Muscle of leg (tissue), 16 donors: ENCODE measurements at places on chromosomes 6 and 20. TPM values are rescaled to one million over a fixed set of nuclear protein-coding genes. Genes with fewer than 3 reads are reported as not detected.

SOD2 gene
- polyA plus RNA-seq = 73.9 TPM

COL9A3 gene
- 14.2 TPM for polyA plus RNA-seq

- DNase-seq = no peak
These were observed 124.1 kb downstream of the FOXA2 start for GRCh38 chr20:22460231-22460630.

DNA sequence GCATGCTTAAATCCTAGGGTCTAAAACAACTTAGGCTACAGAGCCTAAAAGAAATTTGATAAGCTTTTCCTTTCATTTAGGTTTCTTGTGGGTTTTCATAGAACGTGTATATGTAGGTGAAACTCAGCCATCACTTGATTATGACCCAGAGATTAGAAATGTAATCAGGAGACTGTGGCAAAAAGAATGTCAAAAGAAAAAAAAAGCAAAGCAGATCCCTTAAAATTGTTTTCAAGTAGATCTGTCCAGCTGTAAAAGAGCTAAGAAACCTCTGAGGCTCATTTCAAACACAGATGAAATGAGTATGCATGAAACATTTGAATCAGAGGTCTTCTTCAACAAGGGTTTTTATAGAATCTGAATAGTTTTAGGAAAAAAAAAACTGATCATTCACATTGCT lies 341.3 kb upstream of the PRDM1 start:
- no peak for DNase-seq

DNA sequence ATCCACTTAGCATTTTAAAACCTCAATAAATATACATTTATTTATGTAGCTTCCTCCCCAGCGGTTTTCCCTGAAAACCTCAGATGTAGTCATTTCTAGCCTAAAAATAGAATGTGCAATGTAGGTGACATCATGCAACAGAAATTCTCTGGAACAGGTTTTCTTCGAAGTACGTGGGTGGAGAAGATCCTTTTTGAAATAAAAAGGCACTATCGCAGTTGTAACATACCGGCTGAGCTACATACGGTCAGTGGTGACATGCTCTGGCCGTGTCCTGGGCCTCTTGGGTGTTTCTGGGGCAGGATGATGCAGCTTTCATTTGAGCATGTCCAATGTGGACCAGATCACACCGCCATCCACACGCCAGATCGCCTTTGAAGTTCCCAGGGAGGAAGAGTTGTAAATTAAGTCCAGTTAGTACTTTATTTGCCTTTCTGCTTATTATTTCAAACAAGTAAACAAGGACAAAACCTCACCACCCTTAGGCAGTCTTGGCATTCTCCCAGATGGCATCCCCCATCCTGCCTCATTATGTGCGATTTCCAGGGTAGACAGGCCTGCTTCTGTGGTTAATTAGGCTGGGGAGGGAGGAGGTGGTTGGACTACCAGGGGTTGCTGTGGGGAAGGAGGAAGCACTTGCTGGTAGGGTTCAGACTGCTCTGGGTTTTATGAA lies 109.5 kb upstream of the CLDN20 start:
- DNase-seq = peak; percentile 90

GRCh38 chr20:19823971-19824370 lies 65.9 kb downstream of the RIN2 start:
- DNase-seq = peak; percentile 53

- DNase-seq = no peak
These were observed 30.7 kb downstream of the HMGN3 start for GRCh38 chr6:79203753-79204253.

GRCh38 chr20:10524643-10525042 lies 89.5 kb downstream of the SLX4IP start:
- DNase-seq = no peak

GRCh38 chr20:44942264-44942973 lies 17.8 kb downstream of the TOMM34 start:
- no peak for DNase-seq

DNA sequence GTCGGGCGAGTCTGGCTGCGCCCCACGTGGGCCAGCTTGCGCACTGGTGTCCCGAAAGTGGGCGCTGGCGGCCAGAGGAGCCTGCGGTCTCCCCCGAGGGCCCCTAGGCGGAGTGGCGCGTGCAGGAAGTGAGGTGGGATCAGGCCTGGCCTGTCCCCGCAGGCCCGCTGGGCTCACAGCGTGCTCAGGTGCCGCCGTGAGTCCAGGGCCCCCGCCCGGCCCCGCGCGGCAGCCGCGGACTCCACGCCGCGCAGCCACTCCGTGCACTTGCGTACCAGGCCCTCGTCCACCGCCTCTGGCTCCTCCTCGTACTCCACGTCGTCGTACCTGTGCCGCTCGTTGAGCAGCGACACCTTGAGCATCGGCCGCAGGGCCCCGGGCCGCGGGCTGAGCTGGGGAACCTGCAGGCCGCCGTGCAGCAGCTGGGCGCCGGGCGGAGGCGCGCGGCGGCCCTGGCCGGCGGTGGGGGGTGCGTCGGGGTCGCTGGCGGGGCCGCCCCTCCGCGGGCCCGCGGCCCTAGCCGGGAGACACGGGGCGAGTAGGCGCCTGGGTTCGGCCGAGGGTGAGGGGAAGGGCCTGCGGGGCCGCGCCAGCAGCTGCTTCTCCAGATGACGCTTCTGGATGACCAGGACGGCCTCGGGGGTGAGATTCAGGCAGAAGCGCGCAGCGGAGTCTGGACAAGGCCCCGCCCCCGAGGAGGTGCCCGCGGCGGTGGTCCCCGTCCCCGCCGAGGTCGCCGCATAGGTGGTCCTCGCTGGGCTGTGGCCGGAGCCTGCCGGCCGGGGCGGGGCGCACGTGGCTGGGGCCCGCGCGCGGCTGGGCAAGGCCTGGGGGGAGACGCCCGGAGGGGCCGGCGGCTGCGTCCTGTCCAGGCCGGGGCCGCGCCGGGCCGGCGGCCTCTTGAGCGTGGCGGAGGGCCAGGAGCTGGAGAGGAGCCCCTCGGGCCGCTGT lies 835 bp downstream of the PRR18 start:
- peak; percentile 42 for DNase-seq

- no peak for DNase-seq
These were observed 43.0 kb upstream of the NELFCD start for GRCh38 chr20:58938078-58938477.

DNA sequence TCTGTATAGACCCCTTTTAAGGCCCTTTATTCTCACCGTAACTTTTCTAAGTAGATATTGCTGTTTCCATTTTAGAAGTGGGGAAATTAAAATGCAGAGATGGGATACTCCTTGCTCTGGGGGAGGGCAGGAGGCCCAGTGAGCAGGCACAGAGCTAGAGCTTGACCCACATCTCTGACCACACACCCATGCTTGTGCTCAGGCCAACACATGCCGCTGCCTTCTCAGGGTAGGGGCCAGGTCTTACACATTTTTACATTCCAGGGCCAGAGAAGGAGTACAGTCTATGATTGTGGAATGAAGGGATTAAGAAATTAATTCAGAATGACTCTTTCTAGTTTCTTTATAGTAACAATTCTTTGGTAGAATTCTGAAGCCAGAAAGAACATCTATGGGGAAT lies 104.8 kb downstream of the SOBP start:
- DNase-seq = no peak

GRCh38 chr6:158910484-158911440 lies 89.2 kb downstream of the RSPH3 start:
- DNase-seq = no peak

GRCh38 chr6:82492134-82492533 lies 128.5 kb downstream of the TPBG start:
- DNase-seq = no peak

DNA sequence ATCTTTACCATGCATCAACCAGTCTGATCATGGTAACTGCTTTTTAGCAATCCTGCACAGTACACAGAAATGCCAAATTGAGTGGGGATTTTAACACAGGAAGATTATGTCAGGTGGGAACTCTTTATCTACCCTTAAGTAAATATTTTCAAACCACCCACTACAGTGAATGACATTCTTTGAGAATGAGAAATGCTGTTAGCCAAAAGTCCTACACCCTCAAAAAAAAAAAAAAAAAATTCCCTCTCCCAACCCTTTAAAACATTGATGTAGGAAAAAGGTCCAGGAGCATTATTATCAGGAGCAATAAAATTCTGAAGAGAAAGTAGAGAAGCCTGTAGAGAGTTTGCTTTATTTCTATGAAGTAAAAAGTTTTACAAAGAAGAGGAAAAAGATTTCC lies 307.2 kb upstream of the THEMIS start:
- DNase-seq = no peak

GRCh38 chr20:53900380-53900999 lies 169.9 kb downstream of the BCAS1 start:
- DNase-seq = peak; percentile 95

DNA sequence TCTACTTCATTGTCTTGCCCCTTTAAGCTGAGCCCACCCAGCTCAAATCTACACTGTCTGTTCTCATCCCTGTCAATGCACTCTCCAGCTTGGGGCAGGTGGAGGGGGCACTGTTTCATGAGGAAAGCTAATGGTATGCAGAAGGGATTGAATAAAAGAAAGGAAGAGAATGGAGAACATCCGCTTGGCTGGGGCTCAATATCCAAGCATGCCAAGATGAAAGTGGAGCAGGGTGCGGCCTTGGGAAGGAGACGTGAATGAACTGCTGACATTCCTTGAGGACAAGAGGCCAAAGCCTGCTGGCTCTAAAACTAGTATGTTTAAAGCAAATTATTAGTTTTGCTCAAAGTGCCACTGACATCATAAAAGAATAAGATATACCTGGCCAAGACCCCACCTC lies 24.2 kb downstream of the AKAP12 start:
- DNase-seq = peak; percentile 86

- peak; percentile 28 for DNase-seq
These were observed 6.9 kb downstream of the HLA-DPB1 start for GRCh38 chr6:33082702-33083101.

DNA sequence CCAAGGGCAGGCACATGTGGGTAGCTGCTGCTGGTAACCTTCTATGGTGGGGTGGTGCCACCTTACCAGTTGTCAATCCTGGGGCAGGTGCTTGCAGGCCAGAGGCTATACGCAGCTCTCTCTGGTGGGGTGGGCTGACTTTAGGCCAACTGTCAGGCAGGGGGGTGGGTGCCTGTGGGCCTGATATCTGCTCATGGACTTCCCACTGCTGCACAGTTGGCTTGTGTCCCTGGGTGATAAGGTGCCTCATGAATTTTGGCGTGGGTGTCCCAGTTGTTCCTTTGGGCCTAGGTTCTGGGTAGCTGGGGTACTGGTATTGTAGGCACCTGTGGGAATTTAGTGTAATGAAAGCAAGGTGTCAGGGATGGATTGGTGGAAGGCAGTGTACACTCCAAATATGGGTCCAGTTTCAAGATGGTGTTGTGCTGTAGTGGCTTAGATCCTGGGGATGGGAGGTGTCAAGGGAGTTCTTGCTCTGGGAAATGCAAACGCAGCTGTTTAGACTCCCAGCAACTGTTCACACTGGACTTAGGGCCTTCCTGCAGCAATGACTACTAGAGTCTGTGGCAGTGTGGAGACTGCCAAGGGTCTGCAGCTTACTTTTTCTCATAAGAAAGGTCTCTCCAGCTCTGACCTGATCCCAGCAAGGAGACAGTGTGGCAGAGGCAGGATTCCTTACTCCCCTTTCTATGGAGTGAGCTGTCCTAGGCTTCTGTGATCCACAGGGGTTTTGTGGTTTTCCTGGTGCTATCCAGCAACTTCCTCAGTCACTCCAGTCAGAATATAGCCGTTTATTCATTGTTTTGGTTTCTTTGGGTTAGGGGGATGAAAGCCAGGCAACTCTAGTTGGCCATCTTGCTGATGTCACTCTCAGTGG lies 128.2 kb downstream of the CRYBG1 start:
- no peak for DNase-seq

DNA sequence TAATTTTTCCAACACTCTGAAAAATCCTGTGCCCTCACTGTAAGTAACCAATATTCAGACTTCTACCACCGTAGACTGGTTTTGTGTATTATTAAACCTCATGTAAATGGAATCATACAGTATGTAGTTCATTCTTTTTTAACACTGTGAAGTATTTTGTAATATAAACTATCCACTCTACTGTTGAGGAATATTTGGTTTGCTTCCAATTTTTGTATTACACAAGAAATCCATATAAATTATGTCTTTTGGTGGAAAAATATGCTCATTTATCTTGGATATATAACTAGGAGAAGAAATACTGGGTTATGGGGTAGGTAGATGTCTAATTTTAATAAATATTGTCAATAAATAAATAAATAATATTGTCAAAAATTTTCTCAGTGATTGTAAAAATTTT lies 116.8 kb downstream of the CHD6 start:
- DNase-seq = no peak

- no peak for DNase-seq
These were observed 47.0 kb upstream of the TBX18 start for GRCh38 chr6:84811351-84811750.

DNA sequence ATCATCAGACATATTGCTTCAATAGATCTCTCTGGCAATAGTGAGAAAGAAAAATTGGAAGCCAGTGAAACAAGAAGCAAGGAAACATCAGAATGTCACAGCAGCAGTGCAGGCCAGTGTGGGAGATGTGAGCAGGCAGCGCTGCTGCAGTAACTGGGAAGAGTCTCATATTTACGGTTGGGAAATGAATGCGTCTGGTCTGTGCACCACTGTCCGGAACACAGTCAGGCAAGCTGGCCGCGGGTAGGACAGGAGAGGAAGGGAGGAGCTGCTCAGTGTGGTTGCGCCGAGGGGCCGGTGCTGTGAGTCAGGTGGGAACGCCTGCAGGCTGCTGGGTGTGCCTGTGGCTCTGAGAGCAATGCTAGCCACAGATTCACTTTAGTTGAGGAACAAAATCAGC lies 6.4 kb upstream of the PSMG4 start:
- DNase-seq = no peak

DNA sequence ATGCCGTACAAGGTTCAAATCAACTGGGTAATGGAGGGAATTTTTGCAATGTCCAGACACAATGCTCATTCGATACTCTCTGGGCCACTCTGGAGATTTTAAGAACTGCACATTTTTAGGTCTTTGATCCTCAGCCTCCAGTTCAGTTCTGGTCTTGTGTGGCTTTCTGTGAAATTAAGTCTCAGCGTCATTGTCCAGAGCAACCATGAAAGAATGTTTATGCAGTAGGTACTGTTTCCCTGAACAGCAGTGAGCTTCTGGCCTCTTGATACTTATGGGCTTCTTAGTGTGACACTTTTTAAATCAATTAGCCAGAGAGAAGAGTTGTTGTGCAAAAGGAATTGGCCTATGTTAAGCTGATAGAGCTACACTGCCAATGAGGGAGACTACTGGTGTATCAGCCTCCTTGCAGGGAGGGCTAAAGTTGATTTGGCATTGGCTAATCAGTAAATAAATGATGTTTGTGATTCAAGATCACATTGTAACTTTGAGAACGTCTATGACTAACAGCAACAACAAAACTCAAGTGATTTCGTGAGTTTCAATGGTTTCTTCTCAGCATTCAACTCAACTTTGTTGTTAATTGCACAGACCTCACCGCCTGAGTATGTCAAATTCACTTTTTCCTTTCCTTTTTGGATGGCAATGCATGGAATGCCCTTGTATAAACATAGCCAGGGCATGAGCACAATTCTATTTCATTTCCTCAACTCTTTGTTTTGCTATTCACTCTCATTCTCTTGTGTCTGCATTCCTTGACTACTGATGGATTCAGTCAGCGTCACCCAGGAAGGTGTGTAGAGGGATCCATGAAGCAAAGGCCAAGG lies 85.1 kb downstream of the GJA1 start:
- DNase-seq = no peak

DNA sequence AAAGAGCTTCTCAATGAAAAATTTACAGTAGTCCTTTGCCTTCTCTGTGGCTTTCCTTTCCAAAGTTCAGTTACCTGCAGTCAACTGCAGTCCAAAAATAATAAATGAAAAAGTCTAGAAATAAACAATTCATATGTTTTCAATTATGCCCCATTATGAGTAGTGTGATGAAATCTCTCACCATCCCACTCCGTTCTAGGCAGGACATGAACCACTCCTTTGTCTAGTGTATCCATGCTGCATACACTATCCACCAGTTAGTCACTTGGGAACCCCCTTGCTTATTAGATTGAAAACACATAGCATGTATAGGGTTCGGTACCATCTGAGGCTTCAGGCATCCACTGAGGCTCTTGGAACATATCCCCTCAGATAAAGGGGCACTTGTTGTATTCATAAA lies 80.6 kb upstream of the EYA4 start:
- no peak for DNase-seq
